HCT116 (cell line): ENCODE measurements at places on chromosomes 16 and 17.

- H3K27ac ChIP-seq, result no peak overlapping the region
- no peaks in the 10 kb centered on the region for H3K4me1 ChIP-seq
- no peak overlapping the region for H3K4me3 ChIP-seq
- no peaks in the 10 kb centered on the region for H3K36me3 ChIP-seq
- no peak for DNase-seq
Measured at GRCh38 chr17:3691617-3692067, 4.3 kb downstream of the P2RX5 start.

GRCh38 chr17:50209133-50209471 lies 7.7 kb upstream of the COL1A1 start:
- no peaks in the 10 kb centered on the region for H3K27me3 ChIP-seq
- no peak overlapping the region for H3K27ac ChIP-seq
- no peak for DNase-seq
- H3K4me1 ChIP-seq, result peaks cover 31% of the 10 kb centered on the region

DNA sequence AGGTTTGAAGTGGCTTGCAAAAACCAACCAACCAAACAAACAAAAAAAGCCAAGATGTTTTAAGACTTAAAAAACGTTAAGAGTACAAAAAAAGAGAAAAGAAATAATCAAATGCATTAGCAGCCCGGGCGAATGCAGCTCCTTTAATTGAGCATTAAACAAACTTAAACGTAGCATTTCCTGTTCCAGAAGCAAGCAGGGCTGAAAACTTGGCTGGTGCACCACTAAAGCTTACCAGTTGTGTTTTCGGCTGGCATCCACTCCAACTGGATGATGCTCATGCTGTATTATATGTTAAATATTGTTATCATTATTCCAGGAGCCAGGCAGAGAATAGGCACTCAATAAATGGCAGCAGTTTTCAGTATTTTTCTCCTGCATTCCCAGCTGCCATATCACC lies 45.1 kb downstream of the IRX6 start:
- no peaks in the 10 kb centered on the region for H3K4me1 ChIP-seq
- no peaks in the 10 kb centered on the region for H3K36me3 ChIP-seq
- DNase-seq, result no peak
- H3K27me3 ChIP-seq, result peaks cover 68% of the 10 kb centered on the region
- no peak overlapping the region for H3K4me3 ChIP-seq

DNA sequence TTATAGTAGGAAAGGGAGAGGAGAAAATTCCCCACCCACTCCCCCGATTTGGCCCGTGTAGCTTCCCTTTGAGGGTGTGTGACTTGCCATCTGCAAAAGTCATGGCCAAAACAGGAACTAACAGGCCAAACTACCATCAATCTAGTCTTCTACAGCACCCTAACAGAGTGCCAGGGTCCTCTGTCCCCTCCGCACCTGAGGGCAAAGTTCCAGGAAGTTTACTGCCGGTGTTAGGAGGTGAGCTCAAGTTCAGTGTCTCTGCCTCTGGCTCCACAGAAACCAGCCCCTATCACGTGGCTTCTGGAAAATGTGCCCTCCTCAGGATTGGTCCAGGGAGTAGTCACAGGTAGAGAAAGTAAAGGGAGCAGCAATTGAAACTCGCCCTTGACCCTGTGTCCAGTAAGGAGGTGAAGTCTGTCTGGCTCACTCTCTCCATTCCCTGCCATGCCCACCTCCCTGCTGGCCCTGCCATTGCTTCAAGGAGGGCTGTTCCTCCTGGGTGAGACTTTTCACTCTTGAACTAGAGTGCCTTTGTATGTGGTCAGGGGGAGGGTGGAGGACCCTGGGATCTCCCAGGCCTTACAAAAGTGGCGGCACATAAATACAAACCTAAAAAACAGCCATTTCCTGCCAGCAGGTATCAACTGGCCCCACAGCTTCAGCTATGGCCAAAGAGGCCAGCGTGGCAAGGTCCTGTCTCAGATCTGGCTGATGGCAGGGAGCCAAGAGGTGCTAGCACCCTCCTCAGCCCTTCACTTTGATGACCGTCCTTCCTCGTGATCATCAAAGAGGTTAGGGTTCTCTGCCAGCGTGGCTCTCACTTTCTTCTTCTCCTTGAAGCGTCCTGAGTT lies 5.3 kb downstream of the PRR15L start:
- H3K4me1 ChIP-seq, result peaks cover 69% of the 10 kb centered on the region
- no peaks in the 10 kb centered on the region for H3K27me3 ChIP-seq
- H3K27ac ChIP-seq, result no peak overlapping the region
- no peak overlapping the region for H3K4me3 ChIP-seq
- no peaks in the 10 kb centered on the region for H3K36me3 ChIP-seq
- no peak for DNase-seq

DNA sequence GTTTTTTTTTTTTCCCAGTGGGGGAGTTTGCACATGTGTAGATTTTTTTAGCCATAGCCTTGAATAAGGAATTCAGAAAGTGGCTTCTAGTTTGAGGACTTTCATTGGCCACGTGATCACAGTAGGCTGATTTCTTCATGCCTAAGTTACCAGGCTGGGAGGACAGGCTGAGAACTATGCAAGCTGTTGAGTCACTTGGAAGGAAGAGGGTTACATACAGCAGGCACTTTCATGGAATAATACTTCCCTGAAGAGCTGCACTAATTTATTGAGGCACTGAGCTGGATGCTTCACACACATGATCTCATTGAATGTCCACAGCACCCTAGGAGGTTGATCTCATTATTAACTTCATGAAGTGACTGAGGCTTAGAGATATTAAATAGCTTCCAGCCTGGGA lies 22.8 kb downstream of the PRKCB start:
- H3K27ac ChIP-seq, result no peak overlapping the region
- no peak overlapping the region for H3K4me3 ChIP-seq
- DNase-seq, result no peak
- H3K4me1 ChIP-seq, result no peaks in the 10 kb centered on the region

DNA sequence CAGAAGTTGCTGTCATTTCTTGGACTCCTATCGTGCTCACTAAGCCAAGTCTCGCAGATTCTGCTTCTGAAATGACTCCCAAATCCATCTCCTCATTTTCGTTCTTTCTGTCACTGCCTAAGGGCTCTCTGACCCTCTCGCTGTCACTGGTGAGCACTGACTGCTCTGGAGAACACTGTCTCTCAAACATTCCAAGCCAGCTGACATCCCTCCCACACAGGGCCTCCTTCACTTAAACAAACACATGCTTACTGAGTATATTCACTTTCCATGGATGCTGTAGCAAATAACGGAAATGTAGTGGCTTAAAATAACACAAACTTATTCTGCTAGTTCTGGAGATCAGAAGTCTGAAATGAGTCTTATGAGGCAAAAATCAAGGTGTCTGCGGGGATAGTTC lies 18.8 kb downstream of the CACNG1 start:
- H3K36me3 ChIP-seq, result no peaks in the 10 kb centered on the region
- H3K27ac ChIP-seq, result no peak overlapping the region
- H3K4me1 ChIP-seq, result no peaks in the 10 kb centered on the region
- H3K27me3 ChIP-seq, result no peaks in the 10 kb centered on the region
- H3K4me3 ChIP-seq, result no peak overlapping the region
- no peak for DNase-seq

- H3K27me3 ChIP-seq, result no peaks in the 10 kb centered on the region
- H3K36me3 ChIP-seq, result no peaks in the 10 kb centered on the region
Measured at GRCh38 chr16:84926462-84926861, 84.9 kb downstream of the ZDHHC7 start.

- H3K27ac ChIP-seq, result no peak overlapping the region
- H3K4me3 ChIP-seq, result no peak overlapping the region
- H3K4me1 ChIP-seq, result no peaks in the 10 kb centered on the region
- no peaks in the 10 kb centered on the region for H3K27me3 ChIP-seq
Measured at GRCh38 chr16:80176114-80176513, 364.7 kb upstream of the DYNLRB2 start.

- H3K27me3 ChIP-seq, result no peaks in the 10 kb centered on the region
- peak overlapping the region; percentile 66 for H3K4me3 ChIP-seq
- DNase-seq, result no peak
- peaks cover 15% of the 10 kb centered on the region; the same call in 1 of the 2 replicates for H3K36me3 ChIP-seq
Measured at GRCh38 chr16:9091867-9092281, 430 bp downstream of the HAPSTR1 start.

DNA sequence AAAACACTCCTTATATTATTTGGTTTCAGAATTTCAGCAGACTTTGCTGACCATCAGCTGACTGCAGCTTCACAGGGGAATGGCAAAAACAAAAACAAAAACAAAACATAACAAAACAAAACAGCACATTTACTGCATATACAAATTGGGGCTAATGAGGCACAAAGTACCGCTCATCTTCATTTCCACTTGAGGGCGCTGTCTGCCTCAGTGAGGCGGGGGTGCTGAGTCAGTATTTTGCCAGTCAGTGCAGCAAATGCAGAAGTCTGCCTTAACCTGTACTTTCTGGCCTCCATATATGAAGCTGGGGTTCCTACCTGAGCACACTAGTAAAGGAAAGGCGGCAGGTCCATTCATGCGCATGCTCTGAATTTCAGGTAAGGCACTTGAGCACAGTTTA lies 13.5 kb upstream of the DYNLRB2 start:
- no peak overlapping the region for H3K27ac ChIP-seq
- no peaks in the 10 kb centered on the region for H3K4me1 ChIP-seq
- H3K27me3 ChIP-seq, result no peaks in the 10 kb centered on the region
- H3K4me3 ChIP-seq, result no peak overlapping the region
- DNase-seq, result peak; percentile 8

DNA sequence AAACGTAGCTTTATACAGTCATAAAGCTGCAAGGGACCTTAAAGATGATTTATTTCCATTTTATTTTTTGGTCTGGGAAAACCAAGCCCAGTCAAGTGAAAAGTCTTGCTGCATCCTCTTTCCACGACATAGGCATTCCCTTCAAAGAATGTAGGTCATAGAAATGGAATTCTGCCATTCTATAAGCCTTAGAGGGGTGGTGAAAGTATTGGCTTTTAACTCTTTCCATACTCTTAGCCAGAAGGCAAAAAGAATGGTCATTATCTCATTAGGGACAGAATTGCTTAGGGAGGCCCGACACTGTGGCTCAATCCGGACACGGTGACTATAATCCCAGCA lies 7.9 kb upstream of the MSL1 start:
- peaks cover 55% of the 10 kb centered on the region for H3K4me1 ChIP-seq
- no peaks in the 10 kb centered on the region for H3K36me3 ChIP-seq
- no peak for DNase-seq
- peak overlapping the region; percentile 44 for H3K4me3 ChIP-seq

GRCh38 chr16:72179204-72179970 lies 7.4 kb upstream of the PMFBP1 start:
- no peaks in the 10 kb centered on the region for H3K4me1 ChIP-seq
- no peaks in the 10 kb centered on the region for H3K27me3 ChIP-seq
- no peak overlapping the region for H3K4me3 ChIP-seq
- no peaks in the 10 kb centered on the region for H3K36me3 ChIP-seq

DNA sequence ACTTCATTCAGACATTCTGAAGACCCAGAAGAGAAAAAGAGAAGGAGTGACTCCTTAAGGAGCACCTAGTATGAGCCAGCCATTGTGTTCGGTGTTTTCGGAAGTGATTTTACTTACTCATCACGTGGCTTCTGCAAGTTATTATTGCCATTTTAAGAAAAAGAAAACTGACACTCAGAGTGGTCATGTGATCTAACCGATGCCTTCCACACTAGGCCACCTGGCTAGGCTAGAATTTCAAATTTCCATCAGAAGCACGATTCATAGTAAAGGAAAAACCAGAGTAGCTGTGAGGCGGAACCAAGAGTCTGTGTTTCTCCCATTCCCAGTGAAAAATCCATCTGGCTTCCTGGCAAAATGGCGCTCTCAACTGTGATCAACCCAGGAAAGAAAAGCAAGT lies 32.0 kb downstream of the GTF3C1 start:
- no peaks in the 10 kb centered on the region for H3K4me1 ChIP-seq
- H3K27ac ChIP-seq, result no peak overlapping the region
- H3K27me3 ChIP-seq, result no peaks in the 10 kb centered on the region
- H3K36me3 ChIP-seq, result peaks cover 8% of the 10 kb centered on the region; the same call in 1 of the 2 replicates
- no peak overlapping the region for H3K4me3 ChIP-seq
- DNase-seq, result no peak

DNA sequence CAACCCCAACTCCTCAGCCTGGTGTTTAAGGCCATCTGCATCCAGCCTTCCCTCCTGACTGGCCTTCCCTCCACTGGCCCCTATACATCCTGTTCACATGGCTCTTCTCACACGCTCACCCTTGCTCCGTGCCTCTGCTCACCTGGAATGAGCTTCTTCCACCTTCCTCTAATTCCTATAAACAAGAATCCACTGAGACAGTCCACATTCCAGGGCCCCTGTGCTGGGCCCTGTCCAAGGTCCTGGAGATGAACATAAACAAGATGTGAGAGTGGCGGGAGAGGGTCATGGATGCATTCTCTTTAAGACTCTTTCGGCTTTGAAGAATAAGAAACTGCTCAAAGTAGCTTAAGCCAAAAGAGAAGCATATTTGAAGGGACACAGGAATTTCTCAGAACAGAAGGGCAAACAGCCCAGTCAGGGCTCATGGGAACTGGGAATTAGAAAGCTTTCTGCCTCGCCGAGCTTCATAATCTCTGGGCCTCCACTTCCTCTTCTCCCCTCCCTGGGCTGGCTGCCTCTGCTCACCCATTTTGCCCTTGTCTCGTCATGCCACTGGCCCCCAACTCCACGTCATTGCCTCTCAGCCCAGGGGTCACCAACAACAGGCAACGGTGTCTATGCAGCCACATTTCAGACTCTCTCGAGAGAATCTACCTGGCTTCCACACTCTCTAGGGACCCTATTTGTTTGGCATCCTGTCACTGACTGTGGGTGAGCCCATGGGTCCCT lies 13.5 kb downstream of the SPPL2C start:
- H3K27ac ChIP-seq, result no peak overlapping the region
- no peak overlapping the region for H3K4me3 ChIP-seq
- no peaks in the 10 kb centered on the region for H3K4me1 ChIP-seq
- DNase-seq, result no peak
- no peaks in the 10 kb centered on the region for H3K36me3 ChIP-seq

GRCh38 chr16:19075511-19075910 lies 8.1 kb downstream of the COQ7 start:
- H3K27ac ChIP-seq, result no peak overlapping the region
- H3K4me3 ChIP-seq, result no peak overlapping the region
- H3K36me3 ChIP-seq, result 0 out of 2 replicates have a peak, but pooled peaks cover 3% of the 10 kb centered on the region
- no peak for DNase-seq
- H3K27me3 ChIP-seq, result no peaks in the 10 kb centered on the region

GRCh38 chr16:84552135-84552534 lies 47.7 kb upstream of the MEAK7 start:
- H3K4me1 ChIP-seq, result no peaks in the 10 kb centered on the region
- H3K27me3 ChIP-seq, result no peaks in the 10 kb centered on the region
- no peak overlapping the region for H3K4me3 ChIP-seq
- no peak for DNase-seq
- H3K27ac ChIP-seq, result no peak overlapping the region
